ENCODE measurements at places on chromosomes 7 and 10. TPM values are rescaled to one million over a fixed set of nuclear protein-coding genes. Genes with fewer than 3 reads are reported as not detected.
A peak's percentile ranks its signal among the peaks of the same experiment; 100 is the strongest.

The GHRHR gene
- total RNA-seq = 3.6 TPM

- H3K4me1 ChIP-seq = no peaks in the 10 kb centered on the region
- H3K27ac ChIP-seq = no peak overlapping the region
- H3K4me3 ChIP-seq = no peak overlapping the region
- DNase-seq = no peak
- H3K36me3 ChIP-seq = no peaks in the 10 kb centered on the region
Measured at GRCh38 chr7:1210979-1211608, 21.6 kb upstream of the UNCX start.

DNA sequence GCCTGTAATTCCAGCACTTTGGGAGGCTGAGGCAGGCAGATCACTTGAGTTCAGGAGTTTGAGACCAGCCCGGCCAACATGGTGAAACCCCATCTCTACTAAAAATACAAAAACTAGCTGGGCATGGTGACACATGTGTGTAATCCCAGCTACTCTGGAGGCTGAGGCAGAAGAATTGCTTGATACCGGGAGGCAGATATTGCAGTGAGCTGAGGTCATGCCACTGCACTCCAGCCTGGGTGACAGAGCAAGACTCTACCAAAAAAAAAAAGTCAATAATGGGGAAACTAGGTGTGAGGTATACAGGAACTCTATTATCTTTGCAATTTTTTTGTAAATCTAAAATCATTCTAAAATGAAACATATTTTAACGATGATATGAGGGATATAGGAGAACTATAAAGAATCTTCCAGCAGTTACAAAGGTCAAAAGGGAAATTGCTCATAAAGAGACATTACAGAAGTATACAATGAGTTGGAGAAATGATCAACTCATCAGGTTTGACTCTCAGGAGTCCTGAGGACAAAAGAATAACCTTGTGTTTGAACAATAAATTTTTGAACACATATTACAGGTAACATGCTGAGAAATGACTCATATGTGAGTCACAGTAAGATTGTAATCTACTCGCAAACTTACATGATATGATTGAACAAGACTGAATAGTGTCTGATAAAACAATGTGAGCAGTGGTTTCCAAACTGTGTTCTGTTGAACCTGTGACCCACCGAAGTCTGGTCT lies 272.6 kb downstream of the FGFR2 start:
- no peak overlapping the region for H3K27ac ChIP-seq
- no peak overlapping the region for H3K4me3 ChIP-seq
- DNase-seq = no peak
- H3K27me3 ChIP-seq = no peaks in the 10 kb centered on the region
- no peaks in the 10 kb centered on the region for H3K4me1 ChIP-seq

DNA sequence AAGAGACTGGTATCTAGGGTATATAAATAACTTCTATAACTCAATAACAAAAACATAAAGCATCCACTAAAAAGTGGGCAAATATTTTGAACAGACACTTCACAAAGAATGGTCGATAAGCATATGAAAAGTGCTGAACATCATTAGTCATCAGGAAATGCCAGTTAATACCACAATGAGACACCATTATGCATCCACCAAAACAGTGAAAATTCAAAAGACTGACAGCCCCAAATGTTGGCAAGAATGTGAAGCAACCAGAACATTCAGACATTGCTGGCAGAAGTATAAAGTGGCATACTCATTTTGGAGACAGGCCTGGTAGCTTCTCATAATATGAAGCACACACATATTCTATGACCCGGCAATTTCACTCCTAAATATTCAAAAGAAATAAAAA lies 26.5 kb upstream of the GSAP start:
- no peaks in the 10 kb centered on the region for H3K27me3 ChIP-seq
- no peaks in the 10 kb centered on the region for H3K4me1 ChIP-seq
- DNase-seq = no peak
- H3K36me3 ChIP-seq = no peaks in the 10 kb centered on the region
- no peak overlapping the region for H3K27ac ChIP-seq

DNA sequence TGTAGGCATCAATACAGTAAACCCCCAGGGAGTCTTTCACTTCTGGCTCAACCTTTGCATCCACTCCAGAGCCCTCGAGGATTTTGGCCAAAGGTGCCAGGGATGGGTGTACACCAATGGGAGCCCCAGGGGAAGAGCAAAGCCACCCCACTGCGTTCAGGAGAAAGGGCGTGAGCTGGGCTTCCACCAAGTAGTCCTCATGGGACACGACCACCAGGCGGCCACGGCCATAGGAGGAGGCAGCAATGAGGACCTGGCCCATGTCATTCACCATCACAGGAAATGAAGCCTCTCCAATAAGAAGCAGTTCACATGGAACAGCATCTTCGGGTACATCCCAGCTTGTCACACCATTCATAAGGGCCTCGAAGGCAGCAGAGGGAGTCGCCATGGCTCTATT lies 25.8 kb downstream of the TCAF1 start:
- H3K27me3 ChIP-seq = no peaks in the 10 kb centered on the region
- no peak overlapping the region for H3K4me3 ChIP-seq
- H3K27ac ChIP-seq = no peak overlapping the region
- no peaks in the 10 kb centered on the region for H3K36me3 ChIP-seq

GRCh38 chr10:53702489-53702888 lies 929.9 kb upstream of the MBL2 start:
- H3K4me3 ChIP-seq = no peak overlapping the region
- no peaks in the 10 kb centered on the region for H3K4me1 ChIP-seq
- no peak for DNase-seq

DNA sequence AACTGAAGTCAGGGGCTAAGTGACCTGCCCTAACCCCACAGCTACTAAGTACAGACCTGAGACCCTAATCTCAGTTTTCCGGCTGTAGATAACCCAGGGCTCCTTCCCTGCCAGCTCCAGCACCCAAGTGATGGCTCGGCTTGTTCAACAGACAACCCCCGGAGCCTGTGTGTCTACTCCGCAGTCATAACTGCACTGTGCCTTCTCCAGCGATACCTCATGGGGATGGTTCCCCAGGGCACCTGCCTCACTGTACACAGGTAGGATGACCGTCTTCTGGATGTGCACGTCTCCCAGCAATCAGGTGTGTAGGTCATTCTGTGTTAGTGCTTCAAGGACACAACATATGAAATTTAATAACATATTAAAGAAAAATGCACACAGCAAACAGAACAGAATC lies 37.1 kb downstream of the CPXM2 start:
- no peak for DNase-seq
- H3K4me3 ChIP-seq = no peak overlapping the region
- peaks cover 4% of the 10 kb centered on the region for H3K4me1 ChIP-seq
- no peaks in the 10 kb centered on the region for H3K36me3 ChIP-seq
- peak overlapping the region; percentile 32 for H3K27ac ChIP-seq

GRCh38 chr10:113004069-113004618 lies 54.1 kb downstream of the TCF7L2 start:
- H3K4me3 ChIP-seq = no peak overlapping the region
- H3K4me1 ChIP-seq = peaks cover 30% of the 10 kb centered on the region
- H3K36me3 ChIP-seq = no peaks in the 10 kb centered on the region
- H3K27ac ChIP-seq = no peak overlapping the region
- no peaks in the 10 kb centered on the region for H3K27me3 ChIP-seq

The MASTL gene
- 16.1 TPM for total RNA-seq

GRCh38 chr7:28456044-28456443 lies 43.7 kb downstream of the CREB5 start:
- no peak for DNase-seq
- no peak overlapping the region for H3K4me3 ChIP-seq
- H3K27me3 ChIP-seq = no peaks in the 10 kb centered on the region
- no peak overlapping the region for H3K27ac ChIP-seq
- no peaks in the 10 kb centered on the region for H3K36me3 ChIP-seq

The LIPN gene
- 0.31 TPM for total RNA-seq

DNA sequence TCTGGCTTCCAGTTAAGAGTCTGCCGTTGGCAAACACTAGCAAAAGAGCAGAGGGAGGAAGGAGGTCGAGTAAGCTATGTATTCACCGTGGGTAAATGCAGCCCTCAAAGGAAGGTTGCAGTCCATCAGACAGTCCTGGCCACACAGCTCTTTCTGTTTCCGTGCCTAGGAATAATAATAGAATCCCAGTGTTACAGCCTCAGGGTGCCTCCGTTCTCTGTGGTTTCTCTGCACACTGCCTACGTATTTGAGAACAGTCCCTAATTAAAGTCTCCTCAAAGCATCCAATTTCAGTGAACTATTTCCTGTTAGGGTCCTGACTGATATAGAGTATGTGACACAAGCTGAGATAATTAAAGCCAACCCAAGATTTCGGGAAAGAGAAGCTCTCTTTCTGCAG lies 176.7 kb downstream of the GPAM start:
- H3K27me3 ChIP-seq = no peaks in the 10 kb centered on the region
- no peak overlapping the region for H3K27ac ChIP-seq

The AGR3 gene
- not detected for total RNA-seq

The ACHE gene
- total RNA-seq = 9.8 TPM

Data from testis (tissue), 5 donors.